ENCODE measurements at places on chromosomes 1 and 21. TPM values are rescaled to one million over a fixed set of nuclear protein-coding genes. Genes with fewer than 3 reads are reported as not detected.

The CELA3B gene
- polyA plus RNA-seq: not detected

The BEST4 gene
- polyA plus RNA-seq: 0.76 TPM

The VPS26C gene
- 43.5 TPM for polyA plus RNA-seq

DNA sequence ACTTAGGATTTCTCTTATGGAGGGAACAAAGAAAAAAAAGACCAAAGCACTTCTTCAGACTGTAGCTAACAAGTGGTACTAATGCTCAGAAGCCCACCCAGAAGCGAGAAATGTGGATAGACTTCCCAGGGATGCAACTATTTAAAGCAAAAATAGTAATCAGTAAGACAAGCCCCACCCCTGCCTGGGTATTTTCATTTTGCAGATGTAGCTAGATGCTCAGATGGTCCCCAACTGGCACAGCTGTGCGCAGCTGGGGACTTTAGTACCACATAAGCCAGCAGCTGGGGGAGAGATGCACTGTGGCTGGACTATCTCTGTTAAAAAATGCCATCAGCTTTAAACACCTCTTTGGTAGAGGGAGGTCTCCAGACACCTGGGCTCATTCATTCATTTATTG is 77.8 kb upstream of the SPAG17 start:
- H3K27me3 ChIP-seq: no peaks in the 10 kb centered on the region
- no peaks in the 10 kb centered on the region for H3K4me1 ChIP-seq
- H3K27ac ChIP-seq: no peak overlapping the region
- H3K4me3 ChIP-seq: no peak overlapping the region
- no peak for DNase-seq

GRCh38 chr1:41733021-41733420 is 185.7 kb downstream of the HIVEP3 start:
- no peaks in the 10 kb centered on the region for H3K4me1 ChIP-seq
- DNase-seq: no peak
- H3K4me3 ChIP-seq: no peak overlapping the region

DNA sequence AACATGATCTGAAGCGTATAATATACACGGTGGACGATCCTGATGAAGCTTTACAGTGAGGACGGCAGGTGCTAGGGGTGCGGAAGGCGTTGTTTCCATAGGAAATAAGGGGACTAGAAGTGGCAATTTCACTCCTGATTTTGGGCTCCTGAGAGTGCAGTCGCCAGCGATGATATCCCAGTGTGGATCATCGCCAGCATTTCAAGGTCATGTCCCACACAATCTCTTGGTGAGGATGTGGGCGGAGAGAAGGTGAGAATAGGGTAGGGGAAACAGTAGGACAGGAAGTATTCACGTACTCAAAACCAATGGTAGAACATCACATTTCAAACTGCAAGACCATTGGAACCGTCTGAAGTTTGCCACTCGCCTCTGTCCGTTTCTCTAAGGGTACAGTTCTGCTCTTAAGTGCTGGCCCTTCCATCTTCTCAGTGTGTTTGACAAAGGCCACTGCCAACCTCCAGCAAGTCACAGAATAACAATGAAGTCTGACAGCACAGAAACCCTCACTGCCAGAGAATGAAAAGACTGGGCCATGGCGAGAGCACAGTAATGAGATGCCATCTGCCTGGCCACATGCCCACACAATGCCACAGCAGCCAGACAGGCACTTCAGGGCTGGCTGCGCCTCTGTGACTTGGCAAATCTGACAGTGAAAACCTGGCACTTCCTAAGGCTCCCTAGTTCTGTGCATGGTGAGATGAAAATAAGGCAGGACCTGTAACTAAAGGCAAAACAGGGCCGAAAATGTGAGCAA is 27.9 kb downstream of the PCSK9 start:
- H3K27ac ChIP-seq: no peak overlapping the region
- no peak overlapping the region for H3K4me3 ChIP-seq
- DNase-seq: no peak
- no peaks in the 10 kb centered on the region for H3K27me3 ChIP-seq
- no peaks in the 10 kb centered on the region for H3K4me1 ChIP-seq
- peaks cover 2% of the 10 kb centered on the region for H3K36me3 ChIP-seq

All from H1 (cell line).